ENCODE measurements at places on chromosomes 1 and 21. TPM values are rescaled to one million over a fixed set of nuclear protein-coding genes. Genes with fewer than 3 reads are reported as not detected.

- DNase-seq = no peak
These were observed 151.7 kb downstream of the ZC3H11B start for GRCh38 chr1:219460896-219461815.

DNA sequence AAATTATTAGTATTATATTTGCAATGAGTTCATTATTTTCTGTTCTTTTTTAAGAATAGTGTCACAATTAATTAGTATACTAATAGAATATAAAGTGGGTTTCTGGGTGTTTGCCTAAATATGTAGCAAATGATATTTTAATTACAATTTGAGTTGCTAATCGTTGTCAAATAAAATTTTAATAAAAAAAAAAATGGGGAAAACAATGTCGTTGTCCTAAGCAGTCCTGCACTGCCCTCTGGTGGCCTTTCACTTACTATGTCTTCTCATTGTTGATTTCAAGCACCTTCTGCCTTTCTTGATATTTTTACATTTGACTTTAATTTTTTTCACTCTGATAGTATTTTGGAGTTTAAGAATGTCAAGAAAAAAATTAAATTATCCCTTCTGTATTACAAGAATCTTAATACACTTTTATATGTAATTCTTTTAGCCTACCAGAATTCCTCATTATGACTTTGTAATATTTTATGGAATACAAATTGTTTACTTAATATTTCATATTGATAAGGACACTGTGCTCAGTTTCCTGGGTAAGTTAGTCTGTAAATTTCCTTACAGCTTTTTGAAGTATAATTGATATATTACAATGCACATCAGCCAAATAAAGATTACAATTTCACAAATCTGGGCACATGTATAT, 104.5 kb upstream of the FMN2 start:
- DNase-seq = peak; percentile 65

GRCh38 chr1:31183927-31184554, 55.6 kb downstream of the NKAIN1 start:
- no peak for DNase-seq

TIAM1 gene
- 13.0 TPM for total RNA-seq

GLUL gene
- 1,048 TPM for total RNA-seq

- DNase-seq = no peak
These were observed 88.7 kb downstream of the HLX start for GRCh38 chr1:220967911-220968310.

- DNase-seq = no peak
These were observed 15.2 kb downstream of the CAPN2 start for GRCh38 chr1:223727541-223727940.

WLS gene
- total RNA-seq = 103 TPM

DNA sequence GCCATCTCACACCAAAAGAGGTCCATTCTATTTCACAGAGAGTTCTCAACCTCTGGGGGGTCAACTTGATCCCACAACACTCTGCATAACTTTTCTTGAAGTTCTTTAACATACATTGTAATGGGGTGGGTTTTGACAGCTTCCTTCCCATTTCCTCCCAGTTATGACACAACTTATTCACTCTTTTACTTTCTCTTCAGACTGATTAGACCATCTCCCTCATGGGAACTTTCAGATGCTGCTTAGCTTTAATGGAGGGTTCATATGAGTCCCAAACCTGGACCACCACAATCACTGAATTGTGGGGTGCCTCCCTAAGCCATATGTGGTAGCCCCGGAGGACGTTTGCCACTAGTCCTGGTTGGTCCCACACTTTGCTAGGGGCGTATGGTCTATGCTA, 28.3 kb upstream of the KCNJ15 start:
- DNase-seq = no peak

DNA sequence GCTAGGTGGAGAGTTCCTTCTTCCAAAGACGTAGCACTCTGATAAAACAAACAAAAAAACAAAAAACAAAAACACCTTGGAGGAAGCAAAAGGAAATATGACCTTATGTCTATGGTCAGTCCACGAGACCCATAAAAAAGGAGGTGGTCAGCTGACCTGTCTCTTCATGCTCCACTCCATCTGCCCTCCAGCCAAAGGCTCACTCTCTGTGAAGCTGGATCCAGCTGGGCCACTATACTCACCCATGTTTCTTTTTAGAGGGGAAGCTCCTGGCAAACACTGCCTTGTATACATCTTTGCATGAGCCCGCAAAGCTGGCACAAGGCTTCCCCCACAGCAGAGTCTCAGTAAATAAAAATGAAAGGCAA, 126.1 kb upstream of the CACHD1 start:
- no peak for DNase-seq
